Body of pancreas (tissue), 4 donors: ENCODE measurements at places on chromosomes 7 and 10.

GRCh38 chr7:88758381-88759229 is 895 bp upstream of the ZNF804B start:
- DNase-seq, result peak; percentile 77

DNA sequence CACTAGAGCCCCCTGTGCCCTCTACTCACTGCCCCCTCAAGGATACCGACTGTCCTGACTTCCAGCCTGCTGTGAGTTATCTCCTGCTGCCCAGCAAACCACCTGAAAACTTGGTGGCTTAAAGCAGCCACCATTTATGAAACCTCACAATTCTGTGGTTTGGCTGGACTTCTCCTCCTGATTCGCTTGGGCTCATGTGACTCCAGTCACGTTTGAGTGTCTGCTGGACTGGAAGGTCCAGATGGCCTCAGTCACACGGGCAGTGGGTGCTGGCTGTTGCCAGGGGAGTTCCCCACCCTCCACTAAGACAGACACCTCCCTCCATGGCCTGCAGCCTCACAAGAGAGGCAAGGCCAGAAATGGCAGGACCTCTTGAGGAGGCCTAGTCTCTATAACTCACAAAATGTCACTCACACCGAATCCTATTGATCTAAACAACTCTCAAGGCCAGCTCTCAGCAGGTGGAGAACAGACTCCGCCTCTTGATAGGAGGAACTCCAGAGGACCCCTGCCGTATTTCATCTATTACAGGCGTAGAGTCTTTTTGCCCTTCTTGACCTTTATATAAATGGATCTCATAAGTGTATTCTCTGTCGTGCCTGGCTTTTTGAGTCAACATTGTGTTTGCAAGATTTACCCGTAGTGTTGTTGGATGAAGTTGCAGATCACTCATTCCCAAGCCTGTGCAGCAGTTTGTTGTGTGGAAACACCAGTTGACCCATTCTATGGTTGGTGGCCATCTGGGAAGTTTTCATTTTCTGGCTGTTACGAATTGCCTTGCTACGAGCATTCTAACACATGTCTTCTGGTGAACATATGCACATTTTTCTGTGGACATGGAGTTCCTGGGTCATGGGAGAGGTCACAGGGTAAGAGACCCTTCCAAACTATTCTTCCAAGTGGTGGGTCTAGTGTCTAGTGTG is 48.3 kb downstream of the ZMIZ1 start:
- peak; percentile 76 for DNase-seq

DNA sequence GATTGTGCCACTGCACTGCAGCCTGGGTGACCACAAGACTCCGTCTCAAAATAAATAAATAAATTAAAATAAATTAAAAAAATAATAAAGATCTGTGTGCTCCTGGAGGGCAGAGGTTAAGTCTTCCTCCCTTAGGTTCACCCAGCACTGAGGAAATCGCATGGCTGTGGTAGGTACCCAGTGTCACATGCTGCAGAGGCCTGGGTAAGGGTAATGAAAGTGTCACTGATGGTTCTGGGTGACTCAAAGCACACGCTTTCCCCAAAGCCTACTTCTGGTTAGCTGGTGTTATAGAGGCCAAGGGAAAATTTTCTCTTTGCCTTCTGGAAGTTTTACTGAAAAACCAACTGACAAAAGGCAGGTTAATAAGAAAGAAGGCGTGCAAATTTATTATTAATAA is 88.8 kb upstream of the ITGB1 start:
- no peak for DNase-seq

GRCh38 chr7:108290459-108291151 is 160.4 kb upstream of the LAMB4 start:
- DNase-seq, result no peak

- peak; percentile 80 for DNase-seq
Measured at GRCh38 chr7:106598663-106599342, 62.2 kb downstream of the CCDC71L start.

DNA sequence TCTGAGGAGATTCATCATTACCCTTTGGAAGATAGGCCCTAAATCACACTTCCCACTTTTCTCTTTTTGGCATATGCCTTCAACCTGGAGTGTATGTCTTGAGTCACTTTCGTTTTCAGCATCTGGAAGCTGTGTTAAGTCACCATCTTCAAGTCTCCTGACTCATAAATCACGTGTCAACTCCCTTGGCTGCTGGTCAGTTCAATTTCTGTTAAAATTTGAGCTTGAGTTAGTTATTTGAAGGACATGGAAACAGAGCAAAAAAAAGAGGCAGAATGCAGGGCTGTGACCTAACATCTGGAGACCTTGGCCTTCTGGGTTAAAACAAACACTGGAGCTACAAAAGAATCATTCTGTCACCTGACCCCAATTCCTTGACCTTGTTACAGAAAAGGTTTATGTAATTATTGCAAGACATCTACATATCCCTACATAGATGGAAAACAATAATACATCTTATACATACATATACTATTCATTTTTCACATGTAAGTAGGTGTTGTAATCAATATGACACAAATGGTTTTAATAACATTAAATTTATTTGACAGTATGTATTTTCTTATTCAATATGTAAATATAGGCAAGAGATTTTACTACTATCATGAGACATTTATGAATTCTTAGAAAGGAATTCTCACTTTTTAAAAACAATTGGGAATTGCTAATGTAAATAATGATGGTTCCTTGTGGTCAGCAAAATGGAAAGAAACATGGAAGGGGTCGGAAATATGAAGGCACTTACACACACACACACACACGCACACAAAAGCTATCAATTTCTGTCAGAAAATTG is 169.7 kb upstream of the PHYHIPL start:
- peak; percentile 56 for DNase-seq

DNA sequence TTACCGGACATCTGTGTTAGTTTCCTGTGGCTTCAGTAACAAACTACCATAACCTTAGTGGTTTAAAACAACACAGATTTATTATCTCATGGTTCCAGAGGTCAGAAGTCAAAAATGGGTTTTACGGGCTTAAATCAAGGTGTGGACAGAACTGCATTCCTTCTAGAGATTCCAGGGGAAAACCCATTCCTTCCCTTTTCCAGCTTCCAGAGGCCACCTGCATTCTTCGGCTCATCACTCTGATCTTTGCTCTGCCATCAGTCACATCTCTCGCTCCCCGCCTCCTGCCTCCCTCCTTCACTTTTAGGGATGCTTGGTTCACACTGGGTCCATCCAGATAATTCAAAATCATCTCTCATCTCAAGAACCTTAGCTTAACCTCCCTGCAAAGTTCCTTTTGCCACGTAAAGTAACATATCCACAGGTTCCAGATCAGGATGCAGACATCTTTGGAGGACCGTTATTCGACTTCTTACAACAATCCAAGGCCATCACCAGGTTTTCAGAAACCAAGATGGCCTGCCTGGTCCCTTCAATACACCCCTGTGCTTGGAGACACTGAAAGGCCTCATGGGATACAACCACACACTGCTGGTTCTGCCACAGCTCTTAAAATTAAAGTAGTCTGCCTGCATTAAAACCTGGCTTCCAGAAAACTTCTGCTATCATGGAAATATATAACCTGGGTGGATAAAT is 225.9 kb upstream of the MYO3A start:
- no peak for DNase-seq

- DNase-seq, result no peak
Measured at GRCh38 chr7:155660059-155660757, 15.7 kb downstream of the RBM33 start.

DNA sequence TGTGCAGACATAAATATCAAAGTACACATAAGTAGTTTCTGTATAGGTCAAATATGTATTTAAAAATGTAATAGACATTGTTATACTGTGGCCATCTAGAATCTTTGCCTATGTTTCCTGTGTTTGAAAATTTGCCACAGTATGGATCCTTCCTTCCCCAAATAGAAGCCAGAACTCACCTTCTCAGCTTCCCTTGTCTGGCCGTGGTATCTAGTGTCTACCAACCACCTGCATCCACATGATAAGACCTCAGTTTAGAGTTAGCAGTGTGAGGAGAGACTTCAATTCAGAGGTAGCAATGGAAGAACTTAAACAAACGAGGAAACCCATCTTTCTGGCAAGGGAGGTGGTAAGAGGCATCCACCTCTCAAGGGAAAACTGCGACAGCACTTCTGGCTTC is 4.9 kb downstream of the TRDMT1 start:
- no peak for DNase-seq

DNA sequence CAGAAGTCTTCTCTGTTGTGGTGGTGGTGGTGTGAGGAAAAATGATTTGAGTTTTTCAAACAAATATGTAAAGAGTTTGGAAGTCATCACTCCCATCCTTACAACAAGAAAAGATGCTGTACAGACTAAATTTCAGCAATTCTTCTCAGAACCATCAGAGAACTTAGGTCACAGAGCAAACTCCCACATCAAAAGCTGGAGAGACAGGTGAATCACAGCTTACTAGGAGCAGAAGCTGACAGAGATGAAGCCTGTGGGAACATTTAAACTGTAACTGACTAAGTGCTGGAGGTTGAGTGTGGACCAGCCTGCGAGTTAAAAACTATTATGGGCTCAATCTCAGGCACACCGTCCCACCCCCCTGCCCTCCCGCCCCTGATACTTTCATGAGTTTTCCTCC is 97.3 kb downstream of the AKR1D1 start:
- DNase-seq, result no peak

DNA sequence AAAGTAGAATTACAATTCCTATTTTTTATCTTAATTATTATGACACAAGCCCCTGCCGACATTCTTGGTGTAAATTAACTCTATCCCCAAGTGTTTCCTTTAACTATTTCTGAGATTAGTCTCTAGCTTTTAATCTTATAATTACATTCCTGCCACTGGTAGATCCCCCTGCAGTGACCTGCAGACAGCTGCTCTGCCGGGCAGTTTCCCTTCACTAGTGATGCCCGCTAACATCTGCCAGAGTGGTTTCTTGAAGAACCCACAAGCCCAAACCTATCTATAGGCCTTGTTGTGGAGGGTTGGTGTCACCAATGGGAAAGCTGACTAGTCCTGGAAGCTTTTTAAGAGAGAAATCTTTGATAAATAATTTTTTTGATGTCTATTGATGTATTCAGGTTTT is 50.0 kb downstream of the ADAM22 start:
- DNase-seq, result no peak

GRCh38 chr7:111694376-111694775 is 132.1 kb upstream of the IMMP2L start:
- no peak for DNase-seq

GRCh38 chr7:63047546-63047945 is 951.1 kb upstream of the ZNF722 start:
- DNase-seq, result no peak

GRCh38 chr10:95329296-95329695 is 38.5 kb upstream of the PDLIM1 start:
- no peak for DNase-seq

- DNase-seq, result no peak
Measured at GRCh38 chr7:152085131-152085530, 59.7 kb downstream of the GALNT11 start.
